ENCODE measurements at places on chromosomes 5 and 9.

DNA sequence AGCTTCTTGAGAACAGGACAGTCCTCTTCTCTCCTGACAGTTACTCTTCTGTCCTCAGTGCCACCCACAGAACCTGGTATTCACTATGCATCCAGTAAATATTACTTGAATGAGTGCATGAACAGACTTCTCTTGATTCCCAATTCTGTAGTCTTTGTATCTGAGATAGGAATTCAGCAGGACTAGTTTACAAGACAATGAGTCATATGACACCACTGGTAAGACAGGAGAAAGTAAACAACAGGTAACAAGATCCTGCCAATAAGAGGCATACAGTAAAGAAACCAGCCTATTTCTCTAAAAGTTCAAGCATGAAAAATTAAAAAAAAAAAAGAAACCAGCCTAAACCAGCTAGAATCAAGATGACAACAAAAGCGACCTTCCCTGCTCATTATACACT is 6.2 kb downstream of the ZNF883 start:
- DNase-seq, result no peak

DNA sequence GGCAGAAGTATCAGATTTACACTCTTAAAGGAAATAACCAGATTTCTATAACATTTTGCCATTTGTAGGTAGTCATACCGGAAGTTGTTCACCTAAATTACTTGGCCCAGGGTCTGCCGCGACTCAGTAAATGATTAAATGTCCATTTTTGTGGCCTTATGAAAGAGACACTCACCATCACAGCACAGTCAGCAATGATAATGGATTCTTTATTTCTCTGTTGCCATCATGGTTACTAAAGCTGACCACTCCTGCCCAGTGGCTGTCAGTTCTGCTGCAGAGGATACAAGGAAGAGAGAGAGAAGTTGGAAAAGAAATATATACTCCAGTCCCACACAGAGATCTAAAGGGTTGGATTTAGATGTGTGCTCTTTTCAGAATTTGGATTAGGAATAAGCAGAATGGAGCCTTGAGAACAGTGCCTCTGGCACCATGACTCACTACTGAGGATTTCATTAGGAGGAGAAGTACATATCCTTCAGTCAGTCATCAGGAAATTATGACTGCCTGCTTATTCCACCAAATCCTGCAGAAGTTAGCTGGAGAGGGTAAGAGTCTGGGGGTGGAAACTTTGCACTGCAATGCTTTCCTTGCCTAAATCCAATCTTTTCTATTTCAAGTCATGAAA is 72.8 kb upstream of the EFNA5 start:
- no peak for DNase-seq

DNA sequence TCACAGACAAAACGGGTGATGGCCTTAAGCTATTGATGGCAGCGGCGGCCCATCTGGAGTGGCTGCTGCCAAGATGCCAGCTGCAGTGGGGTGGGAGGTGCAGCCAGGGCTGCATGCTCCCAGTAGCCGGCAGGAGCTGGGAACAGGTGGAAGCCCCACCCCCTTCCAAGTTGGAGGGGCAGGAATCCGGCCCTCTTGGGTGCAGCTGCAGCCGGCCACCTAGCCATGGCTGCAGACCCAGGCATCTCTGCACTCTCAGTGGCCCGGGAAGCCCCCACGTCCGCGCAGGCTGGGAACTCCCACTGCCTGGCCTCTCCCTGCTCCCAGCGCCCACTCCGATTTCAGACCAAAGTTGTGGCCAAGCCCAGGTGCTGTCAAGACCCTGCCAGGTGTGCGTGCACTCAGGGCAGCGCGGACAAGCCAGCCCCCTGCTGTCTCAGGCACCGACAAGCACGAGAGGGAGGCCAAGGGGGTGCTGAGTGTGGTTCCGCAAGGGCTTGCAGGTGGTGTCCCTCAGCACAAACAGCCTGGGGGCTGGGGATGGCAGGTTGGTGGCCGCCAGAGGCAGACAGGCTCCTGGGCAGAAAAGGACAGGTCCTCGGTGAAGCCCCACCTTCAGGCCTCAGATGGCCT is 115.1 kb upstream of the TSLP start:
- DNase-seq, result no peak

- peak; percentile 20 for DNase-seq
Observed at GRCh38 chr5:35319333-35320002, 89.2 kb upstream of the PRLR start.

DNA sequence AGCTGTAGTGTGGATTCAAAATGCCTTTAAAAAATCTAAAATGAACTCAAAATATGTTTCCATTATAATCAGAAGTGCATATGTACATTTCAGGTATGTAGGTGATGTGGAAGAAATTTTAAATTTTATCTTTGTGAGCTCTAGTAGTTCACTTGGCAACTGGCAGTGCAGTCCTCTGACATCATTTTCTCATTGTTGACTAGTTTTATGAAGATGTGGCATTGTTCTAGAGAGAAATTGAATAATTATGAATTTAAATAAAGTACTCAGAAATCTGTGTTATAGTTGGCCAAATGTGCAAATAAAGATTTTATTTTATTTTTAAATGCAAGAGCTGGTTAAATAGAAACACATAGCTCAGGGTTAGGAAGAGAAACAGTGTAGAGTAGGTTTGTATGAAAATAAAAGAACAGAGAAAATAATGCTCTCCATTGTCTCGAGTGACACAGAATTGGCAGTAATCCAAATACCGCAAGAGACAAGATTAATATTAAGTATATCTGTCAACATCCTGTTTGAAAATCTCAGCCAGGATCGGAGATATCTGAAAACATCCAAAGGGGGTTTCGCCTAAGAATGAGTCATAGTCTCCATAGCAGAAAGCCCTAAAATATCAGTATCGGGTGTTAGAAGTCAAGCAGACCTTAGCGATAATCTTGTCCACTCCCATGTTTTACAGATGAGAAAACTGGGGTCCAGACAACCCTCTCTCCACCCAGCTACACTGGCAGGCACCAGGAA is 189.4 kb downstream of the CCDC192 start:
- peak; percentile 42 for DNase-seq

DNA sequence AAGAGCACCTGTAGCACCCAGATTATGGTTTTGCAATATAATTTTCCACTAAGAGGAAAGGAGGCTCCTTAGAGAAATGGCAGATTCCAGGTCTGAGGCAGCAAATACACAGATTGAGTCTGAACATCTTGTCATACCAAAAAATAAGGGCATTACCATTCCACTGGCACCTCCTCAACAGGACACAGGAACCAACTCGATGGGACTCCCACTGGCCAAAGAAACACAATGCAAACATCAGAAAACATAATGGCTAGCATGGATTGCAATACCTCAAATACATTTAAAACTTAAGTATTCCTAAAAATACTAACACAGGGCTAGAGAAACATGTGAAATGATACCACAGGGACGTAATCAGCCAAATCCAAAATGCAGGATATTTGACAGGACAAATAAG is 12.4 kb upstream of the RANBP17 start:
- DNase-seq, result no peak

GRCh38 chr9:72046630-72047456 is 13.6 kb downstream of the C9orf57 start:
- no peak for DNase-seq

- no peak for DNase-seq
Observed at GRCh38 chr5:62041156-62041756, 264.8 kb upstream of the KIF2A start.

DNA sequence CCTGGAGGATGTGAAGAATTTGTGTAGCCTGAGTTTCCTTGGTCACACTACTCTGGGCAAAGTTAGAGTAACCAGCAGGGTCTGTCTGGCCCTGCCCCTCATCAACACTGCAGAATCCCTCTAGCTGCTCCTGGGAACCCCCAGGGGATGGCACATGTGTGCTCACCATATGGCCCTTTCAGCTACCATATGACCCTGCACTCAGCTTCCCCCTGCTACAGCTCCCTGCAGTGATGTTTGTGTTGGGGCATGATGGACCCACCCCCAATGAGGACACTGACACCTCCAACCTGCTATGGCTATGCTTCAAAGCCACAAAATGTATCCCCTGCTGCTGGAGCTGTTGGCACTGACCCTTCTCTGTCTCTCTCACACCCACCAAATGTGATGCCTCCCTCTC is 152.7 kb downstream of the SNX18 start:
- DNase-seq, result no peak

GRCh38 chr9:113566016-113566711 is 102.6 kb downstream of the RGS3 start:
- no peak for DNase-seq

GRCh38 chr9:128845186-128845931 is 15.8 kb upstream of the SPOUT1 start:
- DNase-seq, result no peak

- DNase-seq, result peak; percentile 18
Observed at GRCh38 chr9:132804576-132805295, 73.3 kb downstream of the AK8 start.

- DNase-seq, result no peak
Observed at GRCh38 chr5:100889896-100890295, 13.2 kb downstream of the ST8SIA4 start.

DNA sequence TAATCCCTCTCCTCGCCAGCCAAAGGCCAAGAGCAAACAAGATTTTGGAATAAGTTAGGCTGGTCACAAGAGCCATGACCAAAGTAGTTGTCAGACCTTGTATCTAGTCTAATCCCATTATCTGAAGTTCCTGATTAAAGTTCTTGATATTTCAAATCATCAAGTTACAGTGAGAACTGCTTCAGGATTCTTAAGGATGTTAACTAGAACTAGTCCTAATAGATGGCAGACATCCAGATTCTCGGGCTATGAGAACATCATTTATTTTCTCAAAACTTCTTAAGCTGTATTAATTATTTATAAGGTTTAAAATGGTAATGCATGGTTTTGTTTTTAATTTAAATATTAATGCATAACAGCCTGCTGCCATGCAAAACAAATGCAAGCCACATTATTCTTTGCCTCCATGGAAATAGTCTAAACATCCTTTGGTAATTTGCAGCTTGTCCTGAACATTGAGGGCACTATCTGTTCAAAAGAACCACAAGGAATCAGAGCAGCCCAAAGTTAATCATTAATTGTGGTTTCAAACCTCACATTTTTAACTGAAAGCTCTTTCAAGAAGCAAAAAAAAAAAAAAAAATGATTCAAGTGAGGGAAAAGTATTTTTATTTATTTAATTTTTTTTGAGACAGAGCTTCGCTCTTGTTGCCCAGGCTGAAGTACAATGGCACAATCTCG is 95.1 kb downstream of the TTC39B start:
- DNase-seq, result no peak

DNA sequence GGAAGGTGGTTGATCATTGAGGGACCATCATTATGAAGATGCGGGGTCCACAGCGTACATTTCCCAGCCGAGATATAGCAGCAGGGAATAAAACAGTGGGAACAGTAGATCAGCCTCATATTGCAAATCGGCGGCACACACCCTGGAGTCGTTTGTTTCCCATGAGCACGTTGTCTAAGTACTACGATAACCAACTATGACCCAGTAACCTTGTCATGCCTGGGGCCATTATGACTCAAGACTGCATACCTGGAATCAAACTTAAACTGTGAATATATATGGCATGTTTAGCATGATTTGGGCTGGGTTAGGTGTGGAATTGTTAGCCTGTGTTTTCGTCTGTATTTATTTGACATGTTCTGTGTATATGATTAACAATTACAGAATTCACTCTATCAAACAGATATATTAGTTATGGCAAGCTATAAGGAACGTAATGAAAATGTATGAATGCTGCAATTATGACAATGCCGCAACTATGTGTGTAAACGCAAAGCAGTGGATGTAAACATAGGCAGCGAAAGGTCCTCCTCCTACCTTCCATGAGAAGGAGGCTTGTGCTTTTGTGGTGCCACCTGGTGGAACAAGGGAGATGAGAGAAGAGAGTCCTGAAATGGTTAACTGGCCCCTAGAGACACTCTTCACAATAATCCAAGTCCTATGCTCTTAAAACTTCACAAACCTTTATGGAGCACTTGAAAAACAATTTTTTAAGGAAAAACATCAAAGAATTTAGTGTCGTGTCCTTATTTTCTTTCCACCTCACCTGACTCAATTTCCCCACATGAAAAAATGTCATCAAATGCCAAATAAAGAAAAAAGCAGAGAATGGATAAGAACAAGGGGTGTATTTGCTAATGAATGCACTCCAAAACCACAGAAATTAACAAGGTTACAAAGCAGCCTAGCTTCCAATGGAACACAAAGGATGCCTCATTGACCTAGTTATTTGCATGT is 47.1 kb downstream of the SEMA5A start:
- DNase-seq, result no peak

DNA sequence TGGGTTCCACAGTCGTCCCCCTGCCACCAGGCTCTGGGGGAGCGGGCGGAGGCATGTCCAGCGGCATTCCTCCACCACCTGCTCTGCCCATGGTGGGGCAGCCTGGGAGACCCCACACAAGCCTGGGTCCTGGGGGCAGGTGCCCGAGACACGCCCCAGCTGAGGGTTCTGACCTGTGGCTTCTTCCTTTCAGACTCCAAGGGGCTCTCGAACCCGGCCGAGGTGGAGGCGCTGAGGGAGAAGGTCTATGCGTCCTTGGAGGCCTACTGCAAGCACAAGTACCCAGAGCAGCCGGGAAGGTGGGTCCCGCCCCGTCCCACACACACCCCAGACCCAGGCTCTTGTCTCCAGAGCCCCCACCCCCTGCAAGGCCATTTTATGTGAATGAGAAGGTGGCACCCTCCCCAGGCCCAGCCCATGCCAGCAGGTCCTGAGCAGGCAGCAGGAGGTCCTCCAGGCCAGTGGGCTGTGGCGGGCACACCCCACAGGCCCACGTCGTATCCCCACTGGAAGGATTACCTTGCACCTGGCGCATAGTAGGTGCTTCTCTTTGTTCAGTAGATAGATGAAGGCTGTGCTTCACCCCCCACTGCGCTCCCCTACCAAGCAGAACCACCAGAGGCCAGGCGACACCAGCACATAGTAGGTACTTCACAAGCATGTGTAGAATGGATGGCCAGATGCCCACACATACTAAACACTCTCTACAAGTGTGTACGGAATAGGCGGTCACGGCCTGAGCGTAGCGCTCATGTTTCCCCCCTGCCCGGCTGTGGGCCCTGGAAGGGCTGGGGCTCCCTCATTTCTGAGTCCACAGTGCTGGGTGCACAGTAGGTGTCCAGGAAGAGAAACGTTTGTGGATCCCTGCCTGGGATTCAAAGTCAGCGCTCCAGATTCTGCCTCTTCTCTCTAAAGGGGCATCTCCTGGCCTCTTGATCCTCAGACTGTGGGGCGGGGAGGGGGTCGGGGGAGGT is 107.9 kb downstream of the RXRA start:
- DNase-seq, result no peak

GRCh38 chr5:115838885-115839518 is 2.4 kb downstream of the ATG12 start:
- peak; percentile 76 for DNase-seq
